Stimulated activated CD4-positive, alpha-beta T cell treated with anti-CD3 and anti-CD28 coated beads, Interleukin-4, amount 100 ng/mL, for 4 hours (primary cell): ENCODE measurements at places on chromosomes 5 and 9.

- no peak for DNase-seq
These were observed 163.3 kb upstream of the RAD23B start for GRCh38 chr9:107119735-107120134.

DNA sequence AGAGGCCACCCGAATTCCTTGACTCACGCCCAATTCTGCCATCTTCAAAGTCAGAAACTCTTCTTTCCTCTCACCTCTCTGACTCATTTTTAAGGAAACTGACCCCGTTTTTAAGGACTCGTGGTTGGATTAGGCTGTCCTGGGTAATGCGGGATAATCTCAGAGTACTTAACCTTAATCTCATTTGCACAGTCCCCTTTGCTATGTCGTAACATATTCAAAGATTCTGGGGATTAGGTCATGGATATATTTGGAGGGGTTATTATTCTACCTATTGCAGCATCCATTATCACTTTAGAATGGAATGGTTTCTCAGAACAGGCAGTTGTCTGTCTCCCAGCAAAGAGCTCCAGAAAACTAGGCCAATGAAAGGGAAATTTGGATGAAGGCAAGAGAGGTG lies 80.8 kb upstream of the IL12B start:
- DNase-seq = no peak

DNA sequence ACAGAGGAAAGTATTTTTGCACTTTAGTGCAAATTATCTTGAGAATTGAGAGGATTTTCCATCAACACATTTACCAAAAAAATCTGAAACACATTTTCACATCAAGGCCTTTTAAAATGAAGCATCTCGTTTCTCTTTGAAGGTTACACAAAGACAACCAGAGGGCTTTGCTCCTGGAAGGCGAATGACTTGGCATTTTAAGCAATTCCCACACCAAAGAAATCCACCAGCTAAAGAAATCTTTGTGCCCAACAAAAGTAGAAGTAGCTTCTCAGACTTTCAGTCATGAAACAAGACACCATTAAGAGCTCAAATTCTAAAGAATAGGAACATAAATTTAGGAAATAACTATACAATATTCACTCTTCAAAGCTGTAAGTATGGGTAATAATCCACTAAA lies 59.9 kb downstream of the HABP4 start:
- no peak for DNase-seq

GRCh38 chr5:34490506-34491250 lies 165.4 kb upstream of the RAI14 start:
- DNase-seq = no peak

DNA sequence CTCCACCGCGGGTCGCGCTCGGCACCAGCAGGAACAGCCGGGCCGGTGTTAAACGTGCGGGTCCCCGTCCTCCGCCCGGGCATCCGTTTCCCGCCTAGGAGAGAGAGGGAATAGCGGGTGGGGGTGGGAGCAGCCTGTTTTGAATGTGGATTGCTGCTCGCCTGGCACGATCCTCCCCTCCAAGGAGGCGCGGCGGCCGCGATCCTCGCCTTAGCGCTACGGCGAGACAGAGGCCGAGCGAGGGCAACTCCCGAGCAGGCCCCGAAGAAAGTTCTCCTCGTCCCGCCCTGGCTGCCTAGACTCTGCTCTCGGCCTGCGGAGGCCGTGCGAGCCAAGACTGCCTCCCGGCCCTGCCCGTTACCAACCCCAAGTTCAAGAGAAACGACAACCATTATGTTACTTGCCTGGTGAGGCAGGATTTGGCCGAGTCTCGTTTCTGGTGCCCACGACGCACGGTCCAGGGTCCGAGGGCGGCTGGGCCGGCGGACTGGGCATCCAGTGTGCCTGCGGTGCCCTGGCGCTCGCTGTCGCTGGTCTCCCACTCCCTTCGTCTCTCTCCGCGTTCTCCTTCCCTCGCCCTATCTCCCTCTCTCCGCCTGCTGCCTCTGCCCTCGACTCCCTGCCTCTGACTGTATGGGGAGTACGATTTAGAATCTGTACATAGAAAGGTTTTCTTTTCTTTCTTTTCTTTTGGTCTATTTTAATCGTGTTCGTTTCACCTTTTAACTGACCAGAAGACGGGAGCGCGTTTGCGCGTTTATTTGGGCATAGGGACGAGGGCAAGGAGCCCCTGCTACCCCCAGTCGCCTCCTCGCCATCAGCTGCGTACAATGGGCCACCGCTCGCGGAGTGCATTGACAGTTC lies 724 bp downstream of the NR2F1-AS1 start:
- DNase-seq = no peak

GRCh38 chr5:14118551-14119320 lies 24.4 kb upstream of the TRIO start:
- no peak for DNase-seq
